SK-N-DZ (cell line): ENCODE measurements at places on chromosomes 5 and 9.

DNA sequence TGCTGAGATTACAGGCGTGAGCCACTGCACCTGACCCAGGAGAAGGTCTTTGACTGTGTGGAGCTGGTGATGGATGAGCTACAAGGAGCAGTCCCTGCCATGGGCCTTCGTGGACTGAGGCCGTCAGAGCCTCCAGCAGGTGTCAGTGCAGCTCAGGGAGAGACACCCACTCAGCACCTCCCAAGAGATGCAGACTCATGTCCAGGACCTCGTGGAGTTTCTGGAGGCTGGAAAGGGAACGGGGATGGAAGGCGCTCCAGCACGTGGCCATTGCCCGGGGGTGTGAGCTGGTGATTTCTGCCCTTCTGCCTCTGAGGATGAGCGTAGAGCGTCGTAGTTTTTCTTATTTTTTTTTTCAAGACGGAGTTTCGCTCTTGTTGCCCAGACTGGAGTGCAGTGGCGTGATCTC lies 9.5 kb downstream of the TOR4A start:
- peak; percentile 82 for DNase-seq

DNA sequence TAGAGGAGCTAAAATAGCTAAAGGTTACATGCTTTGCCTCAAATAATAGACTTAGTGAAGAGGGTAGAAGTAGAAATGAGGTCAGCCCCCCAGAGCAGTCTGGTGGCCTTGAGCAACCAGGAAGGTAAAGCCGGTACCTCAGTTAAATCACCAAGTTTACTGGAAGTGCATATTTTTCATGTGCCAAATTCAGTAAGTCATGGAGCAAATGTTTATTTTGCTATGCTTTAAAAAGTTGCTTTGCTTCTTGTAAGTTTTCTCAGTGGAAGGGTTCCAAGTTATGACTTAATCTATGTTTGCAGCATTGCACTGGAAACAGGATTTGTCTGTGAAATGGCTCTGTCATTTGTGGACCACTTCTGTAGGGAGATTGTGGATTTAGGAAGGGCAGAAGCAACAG lies 256.7 kb downstream of the ARRDC3 start:
- DNase-seq, result no peak

DNA sequence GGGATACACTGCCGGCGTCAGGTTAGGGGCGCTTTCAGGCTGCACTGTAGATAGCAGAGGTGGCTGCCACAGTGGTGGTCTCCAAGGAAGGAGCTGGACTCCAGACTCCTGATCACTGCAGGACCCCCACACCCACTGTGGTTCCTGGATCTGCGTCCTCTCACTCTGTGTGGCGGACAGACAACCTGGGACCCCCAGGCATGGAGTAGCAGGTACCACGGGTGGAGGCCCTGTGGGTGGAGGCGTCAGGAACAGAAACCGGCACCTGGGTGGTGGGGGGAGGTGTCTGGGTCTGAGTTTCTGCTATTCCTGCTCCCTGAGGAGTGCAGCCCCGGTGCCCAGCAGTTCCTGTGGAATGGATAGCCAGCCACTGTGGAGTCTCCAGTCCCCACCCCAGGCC lies 75.1 kb upstream of the PCAT7 start:
- DNase-seq, result no peak

GRCh38 chr5:149809931-149810691 lies 80.0 kb downstream of the PPARGC1B start:
- DNase-seq, result peak; percentile 57

GRCh38 chr5:174084691-174085154 lies 39.2 kb downstream of the NSG2 start:
- peak; percentile 97 for DNase-seq

- DNase-seq, result no peak
These were observed 341.1 kb downstream of the ARL15 start for GRCh38 chr5:53969176-53969730.

DNA sequence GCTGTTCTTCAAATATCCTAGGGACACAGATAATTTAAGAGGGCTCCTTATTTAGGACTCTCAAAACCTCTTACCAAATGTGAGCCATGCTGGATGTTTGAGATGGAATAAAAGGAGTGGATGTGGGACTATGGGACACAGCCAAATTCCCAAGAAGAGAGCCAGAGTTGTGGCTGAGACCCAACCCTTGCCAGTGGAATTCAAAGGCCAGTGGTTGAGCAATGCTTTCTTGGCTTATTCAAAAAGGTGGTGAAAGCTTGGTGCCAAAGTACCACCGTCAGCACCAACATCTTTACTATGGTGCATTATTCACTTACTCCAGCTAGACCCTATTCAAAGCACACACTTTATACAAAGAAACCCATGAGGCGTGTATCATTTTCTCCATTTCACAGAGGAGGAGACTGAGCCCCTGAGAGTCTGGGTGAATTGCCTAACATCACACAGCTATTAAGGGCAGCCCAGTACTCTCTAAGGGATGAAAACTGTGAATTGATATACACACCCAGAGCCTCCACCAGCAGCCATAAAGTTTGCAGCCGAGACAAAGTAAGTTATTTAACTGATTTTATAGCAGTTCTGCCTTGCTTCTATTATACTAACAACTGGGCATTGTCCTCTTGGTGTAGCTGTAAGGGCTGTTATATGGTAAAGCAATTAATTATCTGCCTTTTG lies 391.7 kb downstream of the ACTL7B start:
- DNase-seq, result no peak

GRCh38 chr5:54882101-54882500 lies 103.3 kb downstream of the ESM1 start:
- no peak for DNase-seq

DNA sequence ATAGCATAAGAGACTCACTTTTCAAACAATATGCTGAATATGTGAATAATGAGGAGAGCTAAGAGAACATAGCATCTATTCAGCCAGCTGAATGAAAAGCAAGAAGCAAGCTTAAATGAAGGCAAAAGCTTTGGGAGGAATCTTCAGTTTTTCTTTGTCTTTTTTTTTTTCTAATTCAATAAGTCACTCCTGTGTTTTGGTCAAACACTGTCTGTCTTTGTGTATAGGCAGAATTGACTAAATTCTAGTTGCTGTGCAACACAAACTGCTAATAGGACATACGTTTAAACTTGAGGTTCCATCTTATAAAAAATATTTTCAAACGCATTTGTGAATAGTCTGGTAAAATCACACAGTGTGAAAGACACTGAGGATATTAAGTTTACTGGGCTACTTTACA lies 156.9 kb upstream of the KCNN2 start:
- DNase-seq, result no peak

DNA sequence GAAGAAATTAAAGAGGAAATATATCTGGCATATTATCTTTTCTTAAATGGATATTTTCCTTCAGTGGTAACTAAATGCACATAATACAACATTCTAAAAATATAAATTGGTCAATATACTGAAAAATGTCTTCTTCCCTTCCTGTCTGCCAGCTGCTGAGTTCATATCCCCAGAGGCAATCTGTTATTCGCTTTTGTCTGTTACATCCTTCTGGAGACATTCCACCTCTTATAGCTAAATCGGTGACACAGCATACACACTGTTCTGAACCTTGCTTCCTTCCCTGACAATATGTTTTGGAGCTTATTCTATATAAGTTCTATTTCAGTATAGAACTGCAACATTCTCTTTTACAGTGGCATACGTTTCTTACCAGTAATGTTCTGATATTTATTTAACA lies 147.8 kb downstream of the TENT4A start:
- no peak for DNase-seq

DNA sequence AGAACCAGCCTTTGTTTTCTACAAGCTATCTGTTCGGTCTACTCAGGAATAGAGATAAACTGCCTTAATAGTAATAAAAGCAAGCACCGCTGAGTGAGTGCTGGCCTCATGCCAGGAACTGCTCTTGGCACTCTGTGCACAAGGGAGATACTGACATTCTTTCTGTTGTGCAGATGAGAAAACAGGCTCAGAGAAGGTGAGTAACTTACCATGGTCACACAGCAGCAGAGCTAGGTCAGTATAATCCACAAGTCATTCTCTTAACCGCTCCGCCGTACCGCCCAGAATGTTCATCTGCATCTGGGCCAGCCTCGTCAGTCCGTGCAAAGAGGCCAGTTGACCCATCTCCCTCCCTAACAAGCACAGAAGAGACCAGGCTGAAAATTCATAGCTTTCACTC lies 27.4 kb downstream of the QRFP start:
- no peak for DNase-seq

DNA sequence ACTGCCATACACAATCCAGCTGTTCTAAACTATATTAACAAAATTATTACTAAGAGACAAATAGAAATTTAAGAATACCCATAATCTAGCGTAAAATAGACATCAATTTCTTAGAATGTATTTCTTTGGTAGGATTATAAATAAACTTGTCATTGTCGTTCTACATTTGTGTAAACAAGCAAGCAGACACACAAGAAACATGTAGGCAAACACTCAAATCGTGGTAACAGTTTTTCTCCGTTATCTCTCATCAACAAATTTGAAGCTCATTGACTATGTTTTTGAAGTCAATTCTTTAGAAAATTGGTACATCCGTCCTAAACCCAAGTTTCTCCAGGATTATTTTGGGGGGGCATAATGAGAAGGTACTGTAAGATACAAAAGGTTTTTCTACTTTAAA lies 832.2 kb downstream of the DTWD2 start:
- no peak for DNase-seq

- no peak for DNase-seq
These were observed 24.0 kb upstream of the FRMPD1 start for GRCh38 chr9:37626708-37627292.

- DNase-seq, result no peak
These were observed 936.7 kb upstream of the CTNND2 start for GRCh38 chr5:12840972-12841371.

DNA sequence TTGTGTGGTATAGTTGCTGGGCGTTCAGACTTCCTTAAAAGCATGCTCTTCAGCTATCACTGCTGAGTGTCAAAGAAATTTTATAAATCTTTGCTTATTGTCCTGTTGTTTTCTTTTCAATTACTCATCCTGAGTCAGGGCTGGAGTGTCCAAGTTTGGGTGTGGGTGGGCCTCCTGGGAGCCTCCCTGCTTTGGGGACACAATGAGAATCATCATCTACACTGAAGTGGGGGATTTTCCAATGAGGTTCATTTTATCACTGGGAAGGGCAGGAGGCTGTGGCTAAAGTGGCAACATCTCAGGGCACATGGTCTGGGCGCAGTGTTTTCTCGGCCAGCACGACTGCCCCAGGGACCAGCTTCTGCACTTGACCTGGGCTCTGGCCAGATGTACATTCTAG lies 19.5 kb downstream of the GFPT2 start:
- no peak for DNase-seq

DNA sequence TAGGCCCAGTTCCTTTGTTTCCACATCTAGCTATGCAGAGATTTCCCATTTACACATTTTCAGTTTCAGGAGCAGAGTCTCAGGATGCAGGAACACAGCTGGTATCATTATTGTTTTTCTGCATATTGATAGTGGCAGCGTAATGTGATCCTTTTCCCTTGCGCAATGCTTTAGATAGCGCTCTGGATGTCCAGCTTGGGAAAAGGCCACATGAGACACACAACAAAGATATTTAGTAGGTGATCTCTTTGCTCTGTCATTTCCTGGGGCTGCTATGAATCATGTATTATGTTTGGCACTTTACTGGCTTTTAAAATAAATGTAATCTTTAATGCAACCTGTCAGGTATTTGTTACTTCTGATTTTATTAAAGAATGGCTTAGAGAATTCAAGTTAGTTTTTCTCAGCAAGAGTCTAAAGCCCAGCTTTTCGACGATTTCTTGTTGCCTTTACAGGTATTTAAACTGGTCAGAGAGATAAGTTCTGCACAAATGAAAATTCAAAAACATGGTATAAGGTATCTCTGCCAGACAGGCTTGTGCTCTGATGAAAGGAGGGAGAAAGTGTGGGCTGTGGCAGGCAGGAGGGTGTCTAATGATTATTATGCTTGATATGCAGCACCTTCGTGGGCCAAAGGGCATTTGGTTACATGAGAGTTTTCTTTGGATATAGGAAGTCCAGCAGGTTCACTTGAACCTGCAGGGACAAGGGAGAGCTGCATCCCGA lies 42.2 kb downstream of the PTTG1 start:
- no peak for DNase-seq

- no peak for DNase-seq
These were observed 53.7 kb upstream of the RPL26L1 start for GRCh38 chr5:172905346-172906140.

DNA sequence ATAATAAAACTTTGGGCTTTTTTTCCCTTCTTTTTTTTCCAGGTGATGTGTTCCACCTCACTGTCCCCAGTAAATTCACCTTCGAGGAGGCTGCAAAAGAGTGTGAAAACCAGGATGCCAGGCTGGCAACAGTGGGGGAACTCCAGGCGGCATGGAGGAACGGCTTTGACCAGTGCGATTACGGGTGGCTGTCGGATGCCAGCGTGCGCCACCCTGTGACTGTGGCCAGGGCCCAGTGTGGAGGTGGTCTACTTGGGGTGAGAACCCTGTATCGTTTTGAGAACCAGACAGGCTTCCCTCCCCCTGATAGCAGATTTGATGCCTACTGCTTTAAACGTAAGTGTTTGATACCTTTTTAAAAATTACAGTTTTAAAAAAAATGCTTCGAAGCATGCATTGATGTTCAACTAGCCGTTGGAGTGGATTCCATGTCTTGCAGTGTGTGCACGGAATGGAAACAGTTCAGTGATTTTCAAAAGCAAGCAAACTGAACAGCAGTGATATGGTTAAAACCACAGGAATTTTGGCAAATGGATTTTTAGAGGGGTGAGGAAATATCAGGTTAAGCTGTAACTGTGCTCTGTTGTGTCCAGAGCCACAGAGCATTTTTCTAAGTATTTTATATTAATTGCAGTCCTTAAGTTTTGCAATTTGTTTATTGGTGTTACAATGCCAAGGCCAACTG lies 40.7 kb downstream of the VCAN start:
- no peak for DNase-seq

DNA sequence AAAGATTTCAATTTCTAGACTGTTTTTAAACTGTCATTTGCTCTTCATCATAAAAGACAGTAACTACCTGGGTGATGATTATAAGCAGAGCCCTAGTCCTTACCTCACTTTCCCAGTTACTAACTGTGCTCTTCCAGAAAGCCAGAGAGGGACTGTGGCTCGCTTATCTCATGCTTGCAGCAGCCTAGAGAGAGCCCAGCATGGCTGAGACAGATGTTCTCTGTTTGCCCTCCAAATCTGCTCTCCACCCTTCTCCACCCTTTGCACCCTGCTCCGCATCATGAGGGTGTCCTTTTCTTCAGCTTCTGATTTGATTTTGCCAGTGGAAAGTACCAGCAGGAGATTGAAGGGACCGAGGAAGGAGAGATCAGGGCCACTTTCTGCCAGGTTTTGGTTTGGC lies 61.2 kb upstream of the SELENOP start:
- no peak for DNase-seq

DNA sequence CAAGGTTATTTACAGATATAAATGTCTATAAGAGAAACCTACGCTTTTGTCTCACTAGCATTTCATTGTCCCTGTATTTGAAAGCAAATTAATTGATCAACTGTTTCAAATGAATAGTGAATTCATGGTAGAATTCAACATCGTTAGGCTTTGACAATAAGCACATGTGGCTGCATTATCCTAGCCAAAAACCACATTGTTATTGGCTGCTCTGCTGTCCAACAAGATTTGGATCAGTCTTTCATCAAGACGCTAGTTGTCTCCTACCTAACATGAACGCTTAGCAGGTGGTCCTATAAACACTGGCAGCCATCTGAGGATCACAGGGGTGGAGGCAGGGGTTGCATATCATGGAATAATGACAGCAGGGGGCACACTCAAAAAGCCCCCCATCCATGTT lies 455.0 kb downstream of the CTNND2 start:
- DNase-seq, result no peak
